Kidney (tissue), 22 donors: ENCODE measurements at places on chromosomes 11 and 22. TPM values are rescaled to one million over a fixed set of nuclear protein-coding genes. Genes with fewer than 3 reads are reported as not detected.
A peak's percentile ranks its signal among the peaks of the same experiment; 100 is the strongest.

DNA sequence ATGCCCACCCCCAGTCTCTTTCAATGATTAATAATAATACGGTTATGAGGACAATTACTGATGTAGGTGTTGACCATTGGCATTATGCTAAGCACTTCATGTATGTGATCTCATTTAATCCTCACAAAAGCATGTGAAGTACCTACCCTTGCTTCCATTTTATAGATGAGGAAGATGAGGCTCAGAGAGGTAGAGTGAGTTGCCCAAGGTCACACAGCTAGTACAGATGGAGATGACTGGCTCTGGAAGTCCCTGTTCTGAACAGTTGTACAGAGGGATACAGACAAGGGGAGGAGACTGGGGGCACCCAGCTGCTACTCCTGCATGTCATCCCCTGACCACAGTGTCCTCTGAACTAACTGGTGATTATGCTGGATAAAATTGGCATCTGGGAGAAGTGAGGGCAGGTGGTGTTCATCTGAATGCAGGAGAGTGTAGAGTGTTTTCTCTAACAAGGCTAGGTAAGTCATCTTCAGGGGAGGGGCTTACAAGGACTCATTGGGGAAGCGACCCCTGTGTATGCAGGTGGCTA lies 43.2 kb downstream of the KIAA1671 start:
- no peaks in the 10 kb centered on the region for H3K36me3 ChIP-seq
- H3K27ac ChIP-seq: peak overlapping the region; percentile 72
- no peak overlapping the region for H3K4me3 ChIP-seq
- H3K27me3 ChIP-seq: no peaks in the 10 kb centered on the region
- no peak for DNase-seq
- peaks cover 3% of the 10 kb centered on the region for H3K4me1 ChIP-seq

IGLL1 gene
- total RNA-seq: not detected

TUBA8 gene
- 1.1 TPM for total RNA-seq

UBQLN3 gene
- 0.35 TPM for total RNA-seq

DNA sequence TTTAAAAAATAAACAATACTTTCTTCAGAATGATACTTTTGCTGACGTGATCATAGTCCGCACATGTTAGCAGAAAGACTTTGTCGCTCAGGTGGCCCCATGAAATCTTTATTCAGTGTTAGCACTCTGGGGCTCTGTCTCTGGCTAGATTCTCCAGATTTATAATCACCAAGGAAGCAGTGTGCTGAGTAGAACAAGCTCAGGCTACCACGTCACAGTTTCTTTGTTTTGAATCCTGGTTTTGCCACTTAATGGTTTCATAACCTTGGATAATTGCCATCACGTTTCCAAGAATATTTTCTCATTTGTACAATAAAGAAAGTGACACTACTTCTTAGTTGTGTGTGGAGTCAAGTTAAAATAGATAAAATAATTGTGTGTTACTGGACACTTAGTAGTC lies 3.9 kb upstream of the MUC15 start:
- no peaks in the 10 kb centered on the region for H3K4me1 ChIP-seq
- H3K4me3 ChIP-seq: no peak overlapping the region
- H3K27ac ChIP-seq: no peak overlapping the region
- H3K27me3 ChIP-seq: no peaks in the 10 kb centered on the region
- no peaks in the 10 kb centered on the region for H3K36me3 ChIP-seq

GRCh38 chr11:72069200-72069599 lies 11.1 kb downstream of the NUMA1 start:
- H3K27me3 ChIP-seq: no peaks in the 10 kb centered on the region
- H3K4me3 ChIP-seq: no peak overlapping the region
- no peak for DNase-seq
- H3K27ac ChIP-seq: peak overlapping the region; percentile 78
- peaks cover 20% of the 10 kb centered on the region for H3K4me1 ChIP-seq

- H3K36me3 ChIP-seq: no peaks in the 10 kb centered on the region
- DNase-seq: no peak
- no peak overlapping the region for H3K27ac ChIP-seq
- H3K4me1 ChIP-seq: peaks cover 16% of the 10 kb centered on the region
These were observed 82.3 kb downstream of the PTPRJ start for GRCh38 chr11:48062649-48063048.

- DNase-seq: no peak
- H3K4me3 ChIP-seq: no peak overlapping the region
- no peaks in the 10 kb centered on the region for H3K4me1 ChIP-seq
- H3K27ac ChIP-seq: no peak overlapping the region
- no peaks in the 10 kb centered on the region for H3K27me3 ChIP-seq
- H3K36me3 ChIP-seq: no peaks in the 10 kb centered on the region
These were observed 465.0 kb downstream of the GUCY1A2 start for GRCh38 chr11:106553304-106553703.

CNTF gene
- total RNA-seq: 1.2 TPM

KDM4D gene
- 0.94 TPM for total RNA-seq

GRCh38 chr22:39319284-39320022 lies at the start of gene RPL3:
Gene RPL3 (minus strand): TSS chr22:39319623. CDS start chr22:39319597, 26 bp downstream.
- H3K36me3 ChIP-seq: peaks cover 19% of the 10 kb centered on the region
- H3K4me3 ChIP-seq: peak within 1 kb of the TSS; percentile 93
- H3K27me3 ChIP-seq: no peaks in the 10 kb centered on the region
- DNase-seq: peak; percentile 98
- H3K4me1 ChIP-seq: peaks cover 20% of the 10 kb centered on the region

DNA sequence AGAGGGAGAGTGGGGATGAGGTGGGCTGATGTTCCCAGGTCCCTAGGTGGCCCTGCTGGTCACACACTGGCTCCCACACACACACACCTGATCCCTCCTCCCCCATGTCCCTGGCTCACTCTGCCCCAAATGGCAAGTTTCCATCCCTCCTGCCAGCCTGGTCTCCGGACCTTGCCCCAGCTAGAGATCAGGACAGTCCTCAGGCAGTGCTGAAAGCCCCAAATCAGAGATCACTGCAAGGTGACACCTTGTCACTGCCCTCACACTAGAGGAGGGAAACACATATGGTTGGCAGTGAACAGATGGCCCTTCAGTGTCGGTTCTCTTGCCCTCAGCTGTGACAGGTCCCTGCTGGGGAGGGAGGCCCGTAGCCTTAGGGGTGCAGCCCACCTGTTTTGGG lies 7.6 kb downstream of the TMPRSS5 start:
- no peak overlapping the region for H3K27ac ChIP-seq
- no peaks in the 10 kb centered on the region for H3K27me3 ChIP-seq
- H3K4me3 ChIP-seq: no peak overlapping the region

DNA sequence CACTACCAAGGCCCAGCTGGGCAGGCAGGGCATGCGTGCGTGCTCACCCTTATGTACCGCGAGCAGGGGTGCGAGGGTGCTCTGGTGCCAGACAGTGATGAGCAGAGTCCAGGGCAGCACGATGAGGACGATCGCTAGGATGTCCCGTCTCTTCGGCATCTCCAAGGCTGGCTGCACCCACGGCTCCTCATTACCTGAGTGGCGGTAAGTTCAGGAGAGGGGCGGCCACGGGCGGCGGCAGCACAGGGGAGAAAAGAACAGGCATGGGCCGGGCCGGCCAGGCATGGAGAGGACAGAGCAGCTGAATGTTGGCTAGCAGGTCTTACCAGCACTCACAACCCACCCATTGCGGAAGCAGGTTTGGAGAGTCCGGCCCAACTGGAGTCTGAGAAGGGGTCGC lies 24.5 kb downstream of the B3GAT1 start:
- H3K27me3 ChIP-seq: no peaks in the 10 kb centered on the region
- no peaks in the 10 kb centered on the region for H3K36me3 ChIP-seq
- no peak for DNase-seq
- H3K4me3 ChIP-seq: no peak overlapping the region

DNA sequence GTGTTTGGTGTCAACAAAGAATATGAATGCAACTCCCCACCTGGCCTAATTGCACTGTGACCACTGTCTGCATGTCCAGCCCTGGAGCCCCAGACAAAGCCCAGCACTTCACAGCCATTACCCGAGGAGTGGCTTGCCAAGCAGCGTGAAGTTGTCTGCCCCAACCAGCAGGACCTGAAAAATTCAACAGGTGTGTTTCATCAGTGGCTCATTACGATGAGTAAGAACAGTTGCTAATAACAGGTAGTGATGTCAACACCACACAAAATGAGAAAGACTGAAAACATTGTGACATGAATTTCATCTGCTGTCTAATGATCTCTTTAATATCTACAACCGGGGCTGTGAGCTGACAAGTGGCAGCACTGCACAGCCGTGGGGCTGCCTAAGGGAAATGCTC lies 10.3 kb downstream of the MRPL21 start:
- peaks cover 5% of the 10 kb centered on the region for H3K4me1 ChIP-seq
- no peak overlapping the region for H3K4me3 ChIP-seq
- no peak for DNase-seq
- no peaks in the 10 kb centered on the region for H3K27me3 ChIP-seq
- H3K36me3 ChIP-seq: peaks cover 44% of the 10 kb centered on the region

DNAJB13 gene
- total RNA-seq: 4.3 TPM

GRCh38 chr22:45485261-45485660 lies 17.4 kb upstream of the FBLN1 start:
- no peak overlapping the region for H3K4me3 ChIP-seq
- H3K27me3 ChIP-seq: no peaks in the 10 kb centered on the region
- no peak overlapping the region for H3K27ac ChIP-seq
- no peaks in the 10 kb centered on the region for H3K36me3 ChIP-seq
- DNase-seq: no peak
- no peaks in the 10 kb centered on the region for H3K4me1 ChIP-seq

NLRP6 gene
- total RNA-seq: 1.6 TPM

PARVG gene
- total RNA-seq: 20.9 TPM

GRCh38 chr11:114401311-114401710 lies 845 bp downstream of the RBM7 start:
- H3K27me3 ChIP-seq: no peaks in the 10 kb centered on the region
- no peaks in the 10 kb centered on the region for H3K36me3 ChIP-seq
- peaks cover 5% of the 10 kb centered on the region for H3K4me1 ChIP-seq
- H3K27ac ChIP-seq: peak overlapping the region; percentile 92

DNA sequence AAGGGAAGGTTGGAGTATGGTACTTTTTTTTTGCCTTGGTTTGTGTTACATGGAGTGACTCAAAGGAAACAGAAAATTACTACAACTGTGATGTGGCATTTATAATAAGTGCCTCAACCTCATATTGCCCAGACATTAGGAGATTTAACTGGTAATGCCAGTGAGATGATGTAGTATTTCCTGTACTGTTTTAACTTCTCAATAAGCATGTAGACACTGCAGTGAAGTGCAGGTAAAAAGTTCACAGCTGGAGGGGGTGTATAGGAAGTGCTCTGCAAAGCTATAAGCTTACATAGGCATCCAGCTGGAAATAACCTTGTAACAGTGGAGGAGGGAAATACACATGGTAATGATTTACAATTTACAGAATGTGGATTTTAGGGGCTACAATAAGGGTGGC lies 138.2 kb upstream of the MTMR2 start:
- peaks cover 8% of the 10 kb centered on the region for H3K4me1 ChIP-seq
- H3K4me3 ChIP-seq: no peak overlapping the region
- H3K36me3 ChIP-seq: no peaks in the 10 kb centered on the region
- H3K27me3 ChIP-seq: no peaks in the 10 kb centered on the region
- H3K27ac ChIP-seq: no peak overlapping the region

DNA sequence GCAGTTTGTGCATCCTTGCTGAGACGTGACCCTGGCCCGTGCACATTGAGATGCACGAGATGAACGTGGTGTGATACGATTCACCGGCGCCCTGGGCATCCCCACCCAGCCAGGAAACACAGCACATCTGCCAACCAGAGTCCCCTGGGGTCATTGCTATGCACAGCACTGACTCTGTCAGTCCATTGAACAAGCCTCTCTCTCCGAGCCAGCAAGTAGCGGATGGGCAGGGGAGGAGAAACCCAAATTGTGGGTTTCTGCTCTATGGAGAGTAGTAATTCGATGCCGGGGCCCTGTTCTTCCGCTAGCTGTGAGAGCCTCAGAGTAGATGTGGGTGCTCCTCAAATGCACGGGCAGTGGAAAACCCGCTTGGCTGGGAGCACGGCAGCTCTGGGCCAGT lies 85.1 kb downstream of the ARHGAP8 start:
- no peak for DNase-seq
- no peaks in the 10 kb centered on the region for H3K36me3 ChIP-seq
- no peaks in the 10 kb centered on the region for H3K4me1 ChIP-seq
- H3K27ac ChIP-seq: no peak overlapping the region
- H3K4me3 ChIP-seq: no peak overlapping the region

- no peak overlapping the region for H3K27ac ChIP-seq
- no peaks in the 10 kb centered on the region for H3K27me3 ChIP-seq
- no peak overlapping the region for H3K4me3 ChIP-seq
- no peaks in the 10 kb centered on the region for H3K36me3 ChIP-seq
- DNase-seq: no peak
- no peaks in the 10 kb centered on the region for H3K4me1 ChIP-seq
These were observed 96.9 kb downstream of the FAM76B start for GRCh38 chr11:95692526-95693260.

DNA sequence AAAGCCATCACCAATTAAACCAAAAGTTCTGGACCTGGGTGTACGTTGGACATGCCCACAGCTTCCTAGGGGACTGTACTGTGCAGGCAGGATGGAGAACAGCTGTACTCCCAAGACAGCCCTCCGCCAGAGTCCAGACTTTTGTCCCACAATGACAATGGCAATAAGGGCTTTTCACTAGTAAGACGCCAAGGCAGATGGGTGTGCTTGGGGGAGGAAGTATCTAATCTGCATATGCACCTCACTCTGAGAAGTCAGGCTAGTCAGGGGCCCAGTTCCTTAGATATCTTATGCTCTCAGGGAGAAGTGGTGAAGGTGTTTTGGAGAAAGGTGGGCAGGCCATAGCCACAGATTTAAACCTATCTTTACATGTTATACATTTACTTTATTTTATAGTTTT lies 85.1 kb upstream of the USP47 start:
- no peaks in the 10 kb centered on the region for H3K4me1 ChIP-seq
- no peaks in the 10 kb centered on the region for H3K36me3 ChIP-seq
- no peak overlapping the region for H3K4me3 ChIP-seq
- DNase-seq: no peak

PGA5 gene
- total RNA-seq: 0.35 TPM

MTA2 gene
- 71.8 TPM for total RNA-seq

GRCh38 chr11:114039551-114039950 lies 20.0 kb upstream of the ZBTB16 start:
- no peak overlapping the region for H3K4me3 ChIP-seq
- H3K4me1 ChIP-seq: peaks cover 5% of the 10 kb centered on the region
- DNase-seq: no peak
- H3K36me3 ChIP-seq: no peaks in the 10 kb centered on the region
- no peaks in the 10 kb centered on the region for H3K27me3 ChIP-seq

DNA sequence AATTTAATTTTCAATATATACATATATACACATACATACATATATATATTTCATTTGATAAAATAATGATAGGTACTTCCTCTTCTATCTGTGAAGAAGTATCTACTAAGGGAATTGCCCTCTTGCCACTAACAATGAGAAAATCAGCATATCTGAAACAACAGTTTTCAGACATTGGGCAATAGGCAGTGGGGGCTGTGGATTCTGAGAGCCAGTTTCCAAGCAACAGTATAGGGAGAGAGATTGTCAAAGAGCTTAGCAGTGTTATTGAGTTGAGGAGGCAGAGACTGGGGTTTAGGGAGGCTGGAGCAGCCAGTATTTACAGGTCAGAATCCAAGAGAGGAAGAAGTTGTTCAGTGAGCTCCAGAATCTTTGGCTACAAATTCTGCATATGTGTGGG lies 119.3 kb downstream of the ARFGAP2 start:
- no peaks in the 10 kb centered on the region for H3K4me1 ChIP-seq
- no peak overlapping the region for H3K27ac ChIP-seq
- H3K36me3 ChIP-seq: no peaks in the 10 kb centered on the region
- no peaks in the 10 kb centered on the region for H3K27me3 ChIP-seq

CARNS1 gene
- 1.7 TPM for total RNA-seq
